CD4-positive, CD25-positive, alpha-beta regulatory T cell (primary cell): ENCODE measurements at places on chromosomes 1 and 21. TPM values are rescaled to one million over a fixed set of nuclear protein-coding genes. Genes with fewer than 3 reads are reported as not detected.

RAB13 gene
- 0.57 TPM for total RNA-seq

- no peak for DNase-seq
These were observed 336.4 kb downstream of the SMYD3 start for GRCh38 chr1:246170574-246171261.

DNA sequence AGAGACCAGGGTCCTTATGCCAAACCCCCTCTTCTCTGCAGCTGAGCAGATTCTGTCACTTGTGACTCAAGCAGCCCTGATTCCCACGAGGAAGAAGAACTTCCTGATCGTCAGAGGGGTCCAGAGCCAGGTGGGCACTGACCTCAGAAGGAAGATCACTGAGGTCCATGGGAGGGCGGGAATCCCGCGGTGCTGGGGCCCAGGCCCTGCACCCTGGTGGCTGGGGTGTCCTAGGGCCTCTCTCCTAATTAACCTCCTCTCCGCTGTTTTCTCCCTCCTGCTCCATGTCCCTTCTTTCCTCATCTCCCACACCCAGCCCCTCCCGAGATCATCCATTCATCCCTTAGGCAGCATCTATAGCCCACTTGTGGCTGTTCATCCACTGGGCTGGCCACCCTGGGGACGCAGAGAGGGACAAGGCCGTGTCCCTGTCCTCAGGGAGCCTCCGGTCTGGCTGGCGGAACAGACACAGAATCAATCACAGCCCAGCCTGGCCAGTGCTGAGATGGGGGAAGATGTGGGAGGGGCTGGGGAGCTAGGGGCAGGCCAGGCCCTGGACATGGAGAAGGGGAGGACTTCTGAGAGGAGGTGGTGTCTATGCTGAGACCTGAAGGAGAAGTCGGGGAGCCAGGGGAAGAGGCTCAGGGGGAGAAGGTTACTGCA lies 638.3 kb downstream of the MATN1 start:
- no peak for DNase-seq

DNA sequence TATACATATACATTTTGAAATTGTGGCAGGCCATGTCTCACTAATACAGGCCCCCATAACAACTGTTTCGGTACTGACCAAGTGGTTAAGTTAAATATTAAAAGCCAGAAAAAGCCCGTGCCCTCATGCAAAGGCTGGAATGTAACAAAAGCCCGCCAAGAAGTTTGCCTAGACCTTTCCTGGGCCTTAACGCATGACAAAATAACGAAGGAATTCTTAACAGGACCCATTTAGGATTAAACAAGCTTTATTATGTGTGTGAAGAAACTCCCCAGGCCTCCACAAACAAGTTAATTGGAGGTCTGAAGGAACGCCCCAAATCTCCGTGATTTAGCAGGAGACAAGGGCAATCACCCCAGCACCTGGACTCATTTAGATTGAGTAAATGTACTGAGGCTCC lies 42.4 kb downstream of the TNFSF4 start:
- DNase-seq: no peak

UBXN10 gene
- 0.30 TPM for total RNA-seq

DNA sequence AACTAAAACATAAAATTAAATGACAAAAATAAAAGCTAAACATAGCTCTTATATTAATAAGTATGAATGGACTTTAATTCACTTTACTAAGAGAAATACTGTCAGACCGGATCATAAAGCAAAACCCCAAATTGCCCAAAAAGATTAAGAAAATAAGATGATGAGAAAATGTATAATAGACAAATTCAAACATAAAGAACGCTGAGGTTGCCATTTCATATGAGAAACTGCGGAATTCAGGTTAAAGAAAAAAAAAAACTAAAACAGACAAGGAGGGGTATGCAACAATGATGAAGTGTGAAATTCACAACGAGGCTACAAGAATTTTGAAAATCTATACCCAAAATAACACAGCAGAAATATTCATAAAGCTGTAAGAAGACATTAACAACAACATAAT lies 133.6 kb upstream of the JUN start:
- no peak for DNase-seq

DNA sequence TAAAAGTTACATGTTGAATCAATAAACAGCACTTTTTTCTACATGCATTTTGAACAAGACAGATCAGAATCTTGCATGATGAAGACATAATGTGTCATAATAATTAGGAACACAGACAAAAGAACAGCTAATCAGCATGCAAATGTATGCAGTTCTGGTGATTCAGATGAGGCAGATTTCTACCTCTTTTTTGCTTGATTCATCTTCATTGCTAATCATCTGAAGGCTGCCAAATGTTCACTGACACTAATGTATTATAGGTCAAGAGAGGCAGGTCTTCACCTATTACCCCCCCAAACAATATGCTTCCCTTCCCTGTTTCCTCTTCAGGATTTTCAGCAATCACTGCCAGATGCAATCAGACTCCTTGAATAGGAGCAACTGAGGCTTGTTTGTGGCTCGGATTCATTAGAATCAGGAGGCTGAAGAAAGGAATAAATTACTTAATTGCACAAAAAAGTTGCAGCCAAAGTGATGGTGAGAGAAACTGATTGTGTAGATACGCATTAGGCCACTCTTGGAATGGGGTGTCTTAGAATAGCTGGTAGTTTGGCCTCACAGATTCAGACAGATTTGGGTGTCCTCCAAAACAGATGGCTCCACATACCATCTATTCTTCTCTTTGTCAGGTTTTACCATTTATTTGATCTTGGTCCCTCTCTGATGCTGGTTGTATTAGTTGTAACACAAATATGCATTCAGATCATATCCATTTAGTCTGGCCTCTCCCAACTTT lies 275.4 kb downstream of the RPS6KC1 start:
- no peak for DNase-seq

TRIM63 gene
- total RNA-seq: not detected

GRCh38 chr1:184292101-184292500 lies 94.7 kb upstream of the C1orf21 start:
- DNase-seq: no peak

GRCh38 chr1:201900476-201900875 lies 11.8 kb downstream of the SHISA4 start:
- no peak for DNase-seq

SMIM1 gene
- 0.81 TPM for total RNA-seq

DNA sequence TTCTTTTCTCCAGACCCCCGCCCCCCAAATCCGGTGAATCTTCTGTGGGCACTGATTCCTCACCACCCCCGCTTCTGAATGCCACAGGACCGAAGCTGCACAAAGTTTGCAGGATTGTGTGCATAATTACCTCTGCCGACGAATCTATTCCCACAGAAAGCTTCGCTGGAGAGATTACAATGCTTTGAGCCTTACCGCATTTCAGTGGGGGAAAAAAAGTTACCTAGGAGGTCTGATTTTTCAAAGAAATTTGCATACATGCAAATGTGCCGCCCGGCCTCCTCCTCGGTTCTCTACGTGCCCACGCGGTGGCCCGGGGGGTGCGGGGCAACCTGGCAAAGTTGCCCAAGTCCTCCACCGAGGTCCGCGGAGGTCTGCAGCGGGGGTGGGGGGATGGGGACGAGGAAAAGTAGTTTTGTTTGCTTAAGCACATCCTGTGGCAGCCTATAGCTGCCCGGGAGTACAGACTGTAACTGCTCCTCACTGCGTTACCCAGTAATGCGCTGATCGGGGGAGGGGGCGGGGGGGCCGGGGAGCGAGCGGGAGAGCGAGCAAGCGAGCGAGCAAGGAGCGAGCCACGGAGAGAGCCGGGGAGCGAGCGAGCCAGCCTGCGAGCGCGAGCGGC lies 563 bp upstream of the NFIA start:
- peak; percentile 48 for DNase-seq

PROK1 gene
- not detected for total RNA-seq

ERG gene
- total RNA-seq: 1.5 TPM

RUSC1 gene
- 12.4 TPM for total RNA-seq

GRCh38 chr1:205317311-205317917 lies 4.1 kb downstream of the NUAK2 start:
- DNase-seq: no peak

DNA sequence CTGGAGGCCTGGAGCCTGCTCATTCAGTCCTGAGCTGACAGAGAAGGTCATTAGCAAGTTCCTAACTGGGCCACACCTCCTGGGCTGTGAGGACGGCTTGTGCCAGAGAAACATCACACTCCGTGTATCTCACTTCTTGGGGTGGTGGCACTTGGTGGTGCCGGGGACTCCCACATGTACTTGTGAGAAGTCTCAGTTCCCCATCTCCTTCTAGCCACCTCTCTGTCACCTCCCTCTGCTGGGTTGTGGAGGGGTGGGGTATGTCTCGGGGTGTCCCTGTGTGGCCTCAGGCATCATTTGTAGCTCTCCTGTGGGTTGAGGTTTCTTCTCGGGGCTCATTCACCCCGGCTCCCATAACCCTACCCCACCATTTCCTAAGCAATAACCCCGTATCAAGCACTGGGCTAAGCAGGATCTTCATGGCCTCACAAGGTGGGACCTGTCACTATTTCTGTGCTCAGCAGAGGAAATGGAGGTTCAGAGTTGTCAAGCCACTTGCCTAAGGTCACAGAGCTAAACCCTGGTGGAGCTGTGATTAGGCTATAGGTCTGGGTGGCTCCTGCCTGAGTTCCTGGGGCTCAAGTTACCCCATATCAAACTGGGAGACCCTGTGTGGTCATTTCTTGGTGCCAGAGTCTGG lies 62.5 kb downstream of the UBIAD1 start:
- DNase-seq: no peak

GRCh38 chr1:117321680-117322609 lies 45.3 kb upstream of the MAN1A2 start:
- no peak for DNase-seq

DNA sequence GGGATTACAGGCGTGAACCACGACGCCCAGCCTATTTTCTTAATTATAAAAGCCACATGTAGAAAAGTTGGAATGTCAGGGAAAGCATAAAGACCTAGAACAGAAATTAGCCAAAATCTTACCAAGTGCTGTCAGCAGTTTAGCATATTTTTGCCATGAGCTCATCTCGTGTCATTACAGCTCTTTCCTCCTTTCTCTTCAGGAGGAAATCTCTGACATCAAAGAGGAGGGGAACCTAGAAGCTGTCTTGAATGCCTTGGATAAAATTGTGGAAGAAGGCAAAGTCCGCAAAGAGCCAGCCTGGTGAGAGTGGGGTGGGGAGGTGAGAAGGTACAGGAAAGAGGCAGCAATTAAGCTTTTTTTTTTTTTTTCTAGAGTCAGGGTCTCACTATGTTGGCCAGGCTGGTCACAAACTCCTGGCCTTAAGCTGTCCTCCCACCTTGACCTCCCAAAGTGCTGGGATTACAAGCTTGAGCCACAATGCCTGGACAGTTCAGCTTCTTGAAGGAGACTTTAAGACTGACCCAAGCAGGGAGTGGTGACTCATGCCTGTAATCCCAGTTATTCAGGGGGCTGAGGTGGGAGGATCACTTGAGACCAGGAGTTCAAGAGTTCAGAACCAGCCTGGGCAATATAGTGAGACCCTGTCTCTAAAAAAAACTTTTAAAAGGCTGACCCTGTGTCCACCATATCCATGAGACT lies 8.4 kb upstream of the BGLAP start:
- DNase-seq: no peak

DNA sequence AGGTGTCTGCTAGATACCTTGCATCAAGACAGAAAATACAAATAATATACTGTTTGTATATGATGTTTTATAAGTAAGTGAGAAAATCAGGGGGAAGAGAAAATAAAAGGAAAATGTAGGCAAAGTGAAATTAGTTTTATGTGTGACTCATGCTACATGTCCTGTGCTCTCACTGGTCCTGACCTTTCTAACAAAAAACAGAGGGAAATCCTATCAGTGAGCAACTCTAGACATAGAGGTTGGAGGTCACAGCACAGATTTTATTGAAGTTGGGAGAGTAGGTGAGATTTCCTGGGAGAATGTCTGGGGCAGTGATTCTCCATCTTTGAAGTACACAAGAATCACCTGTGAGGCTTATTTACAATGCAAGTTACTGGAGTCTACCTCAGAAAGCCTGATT lies 9.5 kb downstream of the SCCPDH start:
- no peak for DNase-seq

PINK1 gene
- 15.4 TPM for total RNA-seq

DNA sequence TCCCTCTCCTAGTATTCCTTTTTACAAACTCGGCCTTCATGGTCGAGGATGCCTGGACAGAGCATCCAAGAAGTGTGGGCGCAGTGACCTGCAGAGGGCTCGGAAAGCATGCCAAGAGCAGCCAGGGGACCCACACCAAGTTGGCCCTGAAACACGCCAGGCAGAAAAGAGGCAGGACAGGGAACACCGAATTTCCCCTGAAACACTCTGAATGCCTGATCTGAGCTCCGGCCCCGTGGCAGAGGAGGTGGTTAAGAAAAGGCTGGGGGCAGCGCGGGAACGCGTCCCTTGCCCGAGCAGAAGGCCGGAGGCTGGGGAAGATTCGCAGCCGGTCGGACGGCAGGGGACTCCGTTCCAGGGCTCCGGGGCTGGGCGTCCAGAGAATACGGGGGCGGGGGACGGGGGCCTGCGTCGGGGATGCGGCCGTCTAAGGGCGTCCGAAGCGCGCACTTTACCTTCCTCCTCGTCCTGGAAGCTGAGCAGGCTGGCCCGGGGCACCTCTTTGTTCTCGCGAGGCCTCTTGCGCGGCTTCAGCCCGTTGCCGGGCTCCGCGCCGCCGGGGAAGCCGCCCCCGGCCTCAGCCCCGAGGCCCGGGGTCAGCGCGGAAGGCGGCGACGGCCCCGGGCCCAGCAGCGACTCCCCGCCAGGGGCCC lies 558 bp downstream of the PAXBP1 start:
- no peak for DNase-seq

DNA sequence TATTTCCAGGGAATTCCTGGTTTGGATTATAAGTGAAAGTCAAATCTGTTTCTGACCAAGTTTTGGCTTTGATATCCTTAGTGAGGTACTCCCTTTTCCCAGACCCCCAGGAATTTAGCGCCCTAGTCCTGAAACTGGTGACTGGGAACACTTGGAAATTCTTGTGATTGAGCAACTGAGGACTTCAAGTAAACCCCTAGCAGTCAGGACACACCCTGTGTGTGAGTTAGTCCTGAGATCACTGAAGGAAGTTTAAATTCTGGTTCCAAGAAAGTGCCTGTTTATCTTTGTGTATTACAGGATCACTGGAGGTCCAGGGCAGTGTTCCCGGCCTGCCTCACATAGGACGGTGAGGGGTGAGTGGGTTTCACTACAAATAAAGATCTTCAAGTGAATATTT lies 95.1 kb upstream of the F3 start:
- DNase-seq: no peak

DNA sequence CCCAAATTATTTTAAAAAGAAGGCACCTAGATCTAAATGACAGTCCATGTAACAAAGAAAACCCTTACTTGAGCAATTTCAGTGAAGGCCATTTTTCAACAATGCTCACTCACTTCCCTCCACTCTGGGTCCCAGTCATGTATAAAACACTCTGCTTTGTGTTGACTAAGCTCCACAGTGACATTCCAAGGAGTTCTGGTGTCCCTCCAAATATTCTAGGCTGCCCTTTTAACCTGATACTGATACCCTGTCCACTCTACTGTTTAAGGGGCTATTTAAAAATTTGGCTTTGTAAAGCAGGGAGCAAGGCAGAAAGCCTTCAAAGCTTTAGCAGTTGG lies 73.6 kb downstream of the GNG12 start:
- no peak for DNase-seq

GRCh38 chr1:8879922-8880676 lies 1.6 kb upstream of the ENO1 start:
- no peak for DNase-seq

AMY2B gene
- 38.2 TPM for total RNA-seq
